ENCODE measurements at places on chromosomes 12 and 14.

GRCh38 chr14:61699027-61699426 is 3.7 kb downstream of the HIF1A start:
- DNase-seq, result no peak

- no peak for DNase-seq
Observed at GRCh38 chr12:130947028-130947613, 6.6 kb upstream of the ADGRD1 start.

DNA sequence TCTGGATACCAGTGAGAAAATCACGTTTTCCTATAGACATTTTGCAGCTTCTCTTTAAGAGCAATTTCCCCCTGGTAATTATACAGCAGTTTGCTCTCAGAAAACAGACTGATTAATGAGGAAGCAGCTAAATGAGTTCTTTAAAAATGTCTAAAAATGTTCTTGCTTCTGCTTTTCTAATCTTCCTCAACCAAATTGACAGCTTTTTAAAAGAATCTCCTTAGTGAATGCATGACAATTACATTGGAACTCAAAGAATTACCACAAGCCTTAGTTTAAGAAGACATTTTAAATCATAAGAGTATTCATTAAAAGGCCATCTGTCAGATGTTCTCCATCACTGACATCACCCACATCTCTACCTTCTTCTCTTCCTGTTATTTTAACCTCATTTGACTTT is 135.8 kb upstream of the PLXNC1 start:
- no peak for DNase-seq

DNA sequence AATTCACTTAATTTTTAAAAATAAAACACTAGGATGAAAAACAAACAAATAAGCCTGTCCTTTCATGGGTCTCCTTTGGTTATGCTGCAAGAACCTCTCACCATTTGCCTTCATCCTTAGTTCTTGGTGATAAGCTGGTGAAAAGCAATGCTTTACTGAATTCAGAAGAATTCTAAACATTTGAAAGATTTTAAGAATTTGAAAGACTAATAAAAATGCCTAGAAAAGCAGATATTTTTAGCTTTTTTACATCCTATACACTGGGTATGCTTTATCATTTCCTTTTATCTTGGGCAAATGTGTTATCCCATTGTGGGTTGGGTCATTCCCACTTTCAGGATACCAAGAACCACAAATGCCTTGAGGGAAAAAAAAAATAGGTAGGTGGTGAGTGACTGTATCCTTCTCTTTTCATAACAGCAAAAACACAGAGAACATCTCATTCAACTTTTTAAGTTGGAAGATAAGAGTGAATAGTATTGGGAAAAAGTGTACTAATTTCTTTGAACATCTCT is 197.1 kb upstream of the ABCD2 start:
- no peak for DNase-seq

Measured in GM10248 (cell line).